Adrenal gland (tissue), 19 donors: ENCODE measurements at places on chromosomes 12 and 14.

DNA sequence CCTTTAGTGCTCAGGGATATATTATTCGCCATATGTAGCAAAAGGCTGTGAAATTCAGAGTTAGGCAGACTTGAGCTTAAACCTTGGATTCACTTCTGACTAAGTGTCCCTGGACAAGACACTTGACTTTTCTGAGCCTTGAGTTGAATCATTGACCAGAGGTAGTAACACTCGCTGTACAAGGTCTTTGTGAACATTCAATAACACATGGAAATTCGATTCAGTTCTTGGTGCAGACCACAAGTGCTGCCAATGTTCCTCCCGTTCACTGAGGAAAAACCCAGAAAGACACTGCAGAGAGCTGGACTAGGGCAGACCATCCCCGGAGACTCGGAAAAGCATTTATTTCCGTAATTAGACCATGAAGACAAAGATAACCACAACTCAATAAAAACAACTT is 901.4 kb downstream of the AACS start:
- DNase-seq, result no peak

DNA sequence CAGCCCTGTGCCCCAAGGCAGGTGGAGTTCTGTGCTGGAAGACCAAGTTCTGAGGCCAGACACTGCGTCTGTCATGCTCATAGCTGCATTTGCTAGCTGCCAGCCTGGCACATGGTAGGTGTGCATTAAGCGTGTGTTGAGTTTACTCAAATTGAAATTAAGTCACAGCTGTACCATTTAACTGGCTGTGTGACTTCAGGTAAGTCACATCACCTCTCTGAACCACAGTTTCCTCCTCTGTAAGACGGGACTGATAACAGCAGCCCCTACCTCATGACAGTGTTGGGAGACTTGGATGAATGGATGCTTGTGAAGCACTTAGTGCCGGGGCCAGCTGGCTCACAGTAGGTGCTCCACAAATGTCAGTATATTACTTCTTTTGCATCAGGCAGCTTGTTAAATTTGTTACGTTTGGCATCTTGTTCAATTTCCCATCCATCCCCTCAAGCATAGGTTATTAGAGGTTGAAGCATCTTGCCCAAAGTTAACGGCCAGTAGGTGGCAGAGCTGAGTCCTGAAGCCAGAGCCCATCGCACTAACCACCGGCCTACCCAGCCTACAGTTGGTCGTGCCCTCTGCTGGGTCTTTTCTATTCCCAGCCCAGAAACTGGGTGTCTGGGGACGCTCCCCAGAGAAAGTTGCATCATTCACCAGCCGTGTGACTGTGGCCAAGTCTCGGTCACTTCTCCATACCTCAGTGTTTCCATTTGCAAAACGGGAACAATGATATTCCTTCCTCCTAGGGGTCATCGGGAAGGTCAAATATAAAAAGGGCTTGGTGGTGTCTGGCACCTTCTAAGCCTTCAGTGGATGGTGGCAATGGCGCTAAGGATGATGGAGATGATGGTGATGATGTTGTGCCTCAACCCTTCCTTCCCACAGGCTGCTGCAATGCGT is 4.5 kb downstream of the DAO start:
- peak; percentile 54 for DNase-seq

DNA sequence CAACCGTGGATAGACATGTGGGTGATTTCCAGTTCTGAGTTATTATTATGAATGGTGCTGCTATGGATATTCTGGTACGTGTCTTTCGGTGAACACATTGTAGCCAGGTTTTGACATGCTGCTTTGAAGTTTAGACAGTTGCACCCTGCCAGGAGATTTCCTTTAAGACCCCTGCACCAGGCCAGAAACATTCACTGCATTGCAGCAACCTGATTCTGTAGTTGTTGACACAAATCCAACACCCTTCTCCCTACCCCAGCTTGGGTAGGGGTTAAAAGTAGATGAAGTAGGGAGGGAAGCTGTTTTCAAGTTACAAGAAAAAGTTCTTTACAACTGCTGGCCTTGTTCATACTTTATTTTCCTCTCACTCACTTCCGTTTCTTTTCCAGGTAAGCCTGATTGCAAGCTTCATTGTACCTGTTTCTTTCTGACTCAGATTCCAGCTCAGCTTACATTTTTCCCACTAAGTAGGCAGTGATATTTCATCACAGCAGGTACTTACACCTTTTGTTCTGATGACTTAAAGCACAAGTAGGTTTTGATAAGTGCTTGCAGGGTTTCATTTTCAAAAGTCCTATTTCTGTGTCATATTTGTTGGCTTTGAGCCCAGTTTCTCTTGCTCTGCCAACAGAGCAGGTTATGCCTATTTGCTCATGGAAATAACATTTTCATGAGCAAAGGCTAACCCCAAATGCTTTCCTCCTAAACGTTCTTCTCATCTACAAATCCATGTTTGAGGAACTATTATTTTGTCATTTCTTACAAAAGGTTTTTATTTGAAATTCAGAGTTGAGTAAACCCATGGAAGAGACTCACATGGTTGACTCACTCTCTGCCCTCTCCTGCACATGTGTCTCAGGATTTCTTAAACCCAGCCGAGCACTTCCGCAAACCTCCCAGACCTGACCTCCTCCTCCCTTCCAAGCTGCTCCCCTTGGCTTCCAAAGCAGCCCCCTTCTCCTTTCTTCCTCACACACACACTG is 12.1 kb upstream of the LTA4H start:
- DNase-seq, result peak; percentile 52

GRCh38 chr12:93297536-93297935 is 80.2 kb upstream of the NUDT4 start:
- DNase-seq, result no peak

GRCh38 chr14:105861985-105862465 is 335.6 kb downstream of the TMEM121 start:
- no peak for DNase-seq

DNA sequence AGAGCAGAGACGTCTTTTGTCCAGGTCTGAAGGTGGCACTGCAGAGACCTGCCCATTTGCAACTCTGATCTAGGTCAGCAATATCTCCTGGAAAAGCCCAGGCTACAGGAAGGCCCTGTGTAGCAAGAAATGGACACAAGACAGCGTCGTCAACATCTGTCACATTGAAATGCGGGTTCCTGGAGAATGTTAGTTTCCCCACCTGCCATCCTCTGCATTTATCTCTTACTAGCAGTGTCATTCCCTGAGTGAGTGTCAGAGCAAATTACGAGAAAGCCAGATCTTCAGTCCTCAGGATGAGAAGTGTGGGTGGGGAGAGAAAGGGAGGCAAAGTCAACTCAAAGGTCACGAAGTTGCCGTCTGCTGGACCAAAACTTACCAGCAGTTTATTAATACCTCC is 27.4 kb upstream of the FLVCR2 start:
- no peak for DNase-seq
